ENCODE measurements at places on chromosomes 12 and 14.

GRCh38 chr12:57244312-57244696 lies 6.7 kb downstream of the STAC3 start:
- peak; percentile 54 for DNase-seq
- no peak overlapping the region for H3K27ac ChIP-seq
- no peaks in the 10 kb centered on the region for H3K36me3 ChIP-seq
- peaks cover 7% of the 10 kb centered on the region for H3K27me3 ChIP-seq
- no peak overlapping the region for H3K4me3 ChIP-seq
- H3K4me1 ChIP-seq = peaks cover 45% of the 10 kb centered on the region

DNA sequence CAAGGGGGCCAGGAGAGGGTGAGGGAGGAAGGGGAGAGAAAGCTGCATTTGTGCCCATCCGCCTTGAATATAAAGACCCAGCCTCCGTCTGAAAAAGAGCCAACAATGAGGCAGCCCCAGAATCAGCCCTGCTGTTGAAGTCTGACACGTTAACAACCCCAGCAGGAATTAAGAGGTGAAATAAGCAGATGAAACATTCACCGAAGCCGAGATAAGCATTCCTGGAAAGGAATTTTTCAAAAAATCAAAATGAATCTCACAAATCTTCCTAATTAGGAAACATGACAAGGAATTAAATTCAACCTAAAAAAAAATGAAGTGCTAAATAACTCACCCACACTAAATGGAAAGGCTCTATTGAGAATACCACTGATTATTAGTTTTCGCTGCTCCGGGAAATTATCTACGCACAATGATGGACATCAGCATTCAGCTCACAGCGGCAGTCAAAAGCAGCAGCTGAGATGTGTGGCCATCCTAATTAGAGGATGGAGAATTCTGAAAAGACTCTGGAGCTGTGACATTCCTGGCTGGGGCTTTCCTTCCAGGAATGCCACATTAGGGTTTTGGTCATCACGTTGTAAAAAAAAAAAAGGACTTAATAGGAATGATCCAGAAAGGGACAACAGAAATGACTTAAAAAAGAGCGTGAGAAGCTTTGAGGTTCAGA lies 8.2 kb upstream of the PARP11 start:
- peaks cover 16% of the 10 kb centered on the region for H3K27me3 ChIP-seq
- H3K4me3 ChIP-seq = no peak overlapping the region
- H3K36me3 ChIP-seq = no peaks in the 10 kb centered on the region
- no peak overlapping the region for H3K27ac ChIP-seq

DNA sequence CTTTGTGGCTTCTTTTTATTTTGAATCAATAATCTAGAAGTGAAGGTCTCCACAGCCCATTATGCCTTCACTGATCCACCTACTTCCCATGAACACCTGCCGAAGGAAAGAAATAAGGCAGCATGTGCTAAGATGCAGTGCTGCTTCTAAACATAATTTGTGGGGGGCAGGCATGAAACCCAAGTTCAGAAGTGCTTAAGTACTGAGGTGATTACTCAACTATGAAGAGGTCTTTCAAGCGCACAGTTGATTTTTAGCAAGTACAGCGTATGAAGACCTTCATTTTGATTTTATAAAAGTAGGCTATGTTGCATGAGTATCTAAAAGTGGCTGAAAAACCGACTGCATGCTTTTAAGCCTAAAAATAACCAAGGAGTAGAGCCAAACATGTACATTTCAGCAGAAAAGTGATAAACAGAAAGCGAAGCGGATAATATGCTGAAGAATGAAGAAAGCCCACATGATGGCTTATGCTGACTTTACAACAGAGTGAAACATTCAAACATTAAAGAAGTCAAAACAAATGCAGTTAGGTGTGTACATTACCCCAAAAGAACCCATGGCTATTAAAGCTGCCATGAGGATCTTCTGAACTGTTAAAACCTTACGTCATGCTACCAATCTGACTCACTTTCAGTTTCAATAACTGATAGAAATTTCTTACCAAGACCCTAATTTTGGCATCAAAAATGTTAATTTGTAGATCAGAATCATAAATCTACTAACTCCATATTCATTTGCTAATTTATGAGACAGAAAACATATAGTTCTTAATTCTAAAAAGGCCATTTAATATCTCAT lies 29.3 kb downstream of the KICS2 start:
- DNase-seq = no peak
- no peaks in the 10 kb centered on the region for H3K4me1 ChIP-seq
- H3K36me3 ChIP-seq = peaks cover 8% of the 10 kb centered on the region
- H3K27ac ChIP-seq = no peak overlapping the region
- no peaks in the 10 kb centered on the region for H3K27me3 ChIP-seq
- peak overlapping the region; percentile 23 for H3K4me3 ChIP-seq

GRCh38 chr14:69582212-69582611 lies 7.5 kb upstream of the CCDC177 start:
- H3K4me3 ChIP-seq = no peak overlapping the region
- H3K36me3 ChIP-seq = no peaks in the 10 kb centered on the region
- no peaks in the 10 kb centered on the region for H3K4me1 ChIP-seq
- peaks cover 5% of the 10 kb centered on the region for H3K27me3 ChIP-seq
- no peak for DNase-seq
- H3K27ac ChIP-seq = no peak overlapping the region

GRCh38 chr12:4265280-4265679 lies 8.3 kb upstream of the CCND2 start:
- H3K36me3 ChIP-seq = no peaks in the 10 kb centered on the region
- H3K27me3 ChIP-seq = no peaks in the 10 kb centered on the region
- no peak overlapping the region for H3K4me3 ChIP-seq

DNA sequence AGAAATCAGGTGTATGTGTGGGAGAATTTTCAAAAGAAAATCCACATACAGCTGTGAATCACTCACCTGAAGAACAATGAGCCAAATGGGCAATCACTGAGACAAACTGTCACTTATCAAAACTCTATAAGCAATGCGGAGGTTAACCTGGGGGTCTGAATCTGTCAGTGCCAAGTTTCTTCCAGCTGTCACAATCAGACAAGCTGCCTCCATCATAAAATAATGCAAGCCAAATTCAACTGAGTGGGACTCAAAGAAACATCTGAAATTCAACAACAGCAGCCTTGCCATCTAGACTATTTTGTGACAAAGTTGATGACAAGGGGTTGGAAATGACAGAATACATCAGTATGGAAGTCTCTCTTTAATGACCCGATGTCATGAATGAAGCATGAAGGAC lies 60.3 kb downstream of the GARIN6 start:
- DNase-seq = no peak
- H3K4me1 ChIP-seq = no peaks in the 10 kb centered on the region
- H3K27ac ChIP-seq = no peak overlapping the region
- H3K4me3 ChIP-seq = no peak overlapping the region

DNA sequence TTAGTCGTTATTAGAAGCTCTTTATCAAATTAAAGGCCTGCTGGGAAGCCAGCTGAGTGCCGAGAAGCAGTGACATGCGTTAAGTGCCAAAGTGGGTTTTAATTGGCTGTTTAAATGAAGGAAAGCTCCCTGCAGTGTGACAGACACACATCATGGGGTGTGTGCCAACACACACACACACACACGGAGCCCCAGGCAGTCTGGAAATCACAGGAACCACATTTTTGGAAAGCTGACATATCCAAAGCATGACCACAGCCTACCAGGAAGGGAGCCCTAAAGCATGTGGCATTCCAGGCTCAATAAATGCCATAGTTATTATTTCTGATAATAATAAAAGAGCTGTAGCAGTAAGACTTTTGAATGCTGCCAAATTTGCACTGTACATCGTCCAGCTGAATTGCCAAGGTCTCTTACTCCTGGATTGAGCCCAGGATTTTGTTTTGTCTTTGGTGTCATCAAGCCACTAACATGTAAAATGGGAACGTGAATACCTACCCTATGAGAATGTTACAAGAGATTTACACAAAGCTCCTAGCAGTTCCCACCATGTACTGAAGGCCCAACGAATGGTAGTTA lies 135.1 kb downstream of the TMEM30B start:
- peaks cover 18% of the 10 kb centered on the region for H3K4me1 ChIP-seq
- DNase-seq = no peak
- no peaks in the 10 kb centered on the region for H3K36me3 ChIP-seq
- H3K4me3 ChIP-seq = no peak overlapping the region

- H3K27ac ChIP-seq = no peak overlapping the region
- no peaks in the 10 kb centered on the region for H3K4me1 ChIP-seq
- no peaks in the 10 kb centered on the region for H3K36me3 ChIP-seq
- no peak overlapping the region for H3K4me3 ChIP-seq
- no peaks in the 10 kb centered on the region for H3K27me3 ChIP-seq
Observed at GRCh38 chr12:94571556-94571955, 78.8 kb downstream of the TMCC3 start.

DNA sequence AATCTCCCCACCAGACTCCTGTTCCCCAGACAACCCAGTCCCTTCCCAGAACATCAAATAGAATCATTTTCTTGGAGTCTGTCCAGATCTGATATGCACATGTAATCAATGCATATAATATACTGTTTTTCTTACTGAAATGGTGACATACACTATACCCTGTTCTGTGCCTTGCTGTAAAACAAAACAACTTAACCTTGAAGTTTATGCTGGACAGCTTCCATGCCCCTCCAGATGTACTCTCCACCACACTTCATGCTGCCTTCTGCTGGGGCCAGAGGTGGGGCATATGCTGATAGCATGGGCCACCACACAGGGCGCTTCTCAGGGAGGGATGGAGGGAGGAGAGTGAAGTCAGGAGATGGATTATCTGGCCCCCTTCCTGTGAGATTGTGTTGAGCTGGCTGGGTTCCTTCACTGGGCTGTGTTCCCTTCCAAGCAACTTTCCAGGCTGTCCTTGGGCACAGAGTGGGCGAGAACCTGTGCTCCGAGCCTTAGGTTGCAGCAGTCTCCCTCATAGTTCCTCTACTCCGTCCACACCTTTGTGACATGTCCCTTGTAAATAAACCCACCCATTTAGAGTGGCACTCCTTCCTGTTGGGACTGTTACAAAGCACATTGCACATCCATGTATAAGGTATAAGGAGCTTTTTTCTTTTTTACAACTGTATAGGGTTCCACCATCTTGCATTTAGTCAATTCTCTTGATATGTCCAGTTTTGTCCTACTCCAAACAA lies 77.6 kb upstream of the RIC8B start:
- H3K27ac ChIP-seq = no peak overlapping the region
- no peaks in the 10 kb centered on the region for H3K36me3 ChIP-seq
- H3K27me3 ChIP-seq = no peaks in the 10 kb centered on the region
- DNase-seq = no peak

- peak overlapping the region; percentile 83 for H3K4me3 ChIP-seq
- no peaks in the 10 kb centered on the region for H3K27me3 ChIP-seq
- no peaks in the 10 kb centered on the region for H3K36me3 ChIP-seq
- no peak for DNase-seq
Observed at GRCh38 chr12:48958049-48958388, 732 bp upstream of the ARF3 start.

- H3K4me1 ChIP-seq = no peaks in the 10 kb centered on the region
- H3K4me3 ChIP-seq = no peak overlapping the region
- no peaks in the 10 kb centered on the region for H3K27me3 ChIP-seq
- H3K36me3 ChIP-seq = no peaks in the 10 kb centered on the region
Observed at GRCh38 chr14:95784137-95784536, 70.2 kb upstream of the TCL1A start.

GRCh38 chr14:101102875-101103274 lies 199.4 kb upstream of the RTL1 start:
- no peaks in the 10 kb centered on the region for H3K4me1 ChIP-seq
- no peak for DNase-seq
- no peaks in the 10 kb centered on the region for H3K27me3 ChIP-seq
- H3K27ac ChIP-seq = no peak overlapping the region

- peak; percentile 66 for DNase-seq
- H3K4me3 ChIP-seq = peak overlapping the region; percentile 70
- peak overlapping the region; percentile 77 for H3K27ac ChIP-seq
- no peaks in the 10 kb centered on the region for H3K27me3 ChIP-seq
- peaks cover 35% of the 10 kb centered on the region for H3K4me1 ChIP-seq
Observed at GRCh38 chr12:122079532-122080081, 1.1 kb downstream of the MLXIP start.

DNA sequence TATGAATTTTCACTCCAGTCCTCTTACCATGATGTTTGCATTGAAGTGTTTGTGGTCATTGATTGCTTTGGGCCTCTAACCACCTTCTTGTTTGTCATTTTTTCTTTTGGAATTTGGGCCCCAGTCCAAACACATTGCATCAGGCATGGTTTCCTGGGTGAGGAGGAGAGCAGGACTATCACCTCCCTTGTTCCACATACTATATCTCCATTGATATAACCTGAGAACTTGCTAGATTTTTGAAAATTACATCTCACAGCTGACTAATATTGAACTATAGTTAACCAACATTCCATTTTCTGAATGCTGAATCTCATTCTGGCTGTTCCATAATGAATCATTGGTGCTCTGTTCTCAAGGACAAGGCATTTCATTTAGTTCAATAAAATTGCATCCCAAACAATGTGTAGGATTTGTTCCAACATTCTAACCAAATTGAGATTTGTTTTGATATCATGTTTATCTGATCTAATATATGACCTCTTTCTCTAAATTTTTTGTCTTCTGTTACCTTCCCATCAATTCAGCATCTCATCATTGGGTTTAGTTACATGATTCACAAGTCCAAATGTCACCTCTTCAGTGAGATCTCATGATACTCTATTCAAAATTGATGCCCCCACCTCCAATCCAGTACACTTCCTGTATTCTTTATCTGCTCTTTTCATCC lies 329.0 kb downstream of the ZFP36L1 start:
- no peak for DNase-seq
- H3K4me3 ChIP-seq = no peak overlapping the region
- no peaks in the 10 kb centered on the region for H3K36me3 ChIP-seq
- H3K4me1 ChIP-seq = peaks cover 27% of the 10 kb centered on the region
- no peaks in the 10 kb centered on the region for H3K27me3 ChIP-seq

DNA sequence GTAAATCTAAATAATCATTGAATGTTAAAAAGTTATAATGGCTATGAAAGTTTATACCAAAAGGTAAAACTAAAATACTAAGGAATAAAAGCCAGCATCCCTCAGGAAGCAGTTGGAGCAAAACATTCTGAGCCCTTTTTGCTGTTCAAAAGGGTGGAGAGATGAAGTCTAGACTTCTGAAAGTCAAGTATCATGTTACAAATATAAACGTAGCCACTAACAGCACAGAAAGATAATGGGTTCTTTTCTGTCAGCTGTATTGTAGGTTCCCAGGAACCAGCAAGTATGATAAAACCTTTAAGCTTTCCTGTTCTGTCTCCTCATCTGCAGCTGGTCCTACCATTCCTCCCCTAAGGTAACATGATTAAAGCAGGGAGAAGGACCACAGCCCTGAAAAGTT lies 16.4 kb upstream of the PLD4 start:
- no peak for DNase-seq
- no peaks in the 10 kb centered on the region for H3K4me1 ChIP-seq
- no peaks in the 10 kb centered on the region for H3K36me3 ChIP-seq
- H3K27ac ChIP-seq = no peak overlapping the region
- peaks cover 34% of the 10 kb centered on the region for H3K27me3 ChIP-seq
- no peak overlapping the region for H3K4me3 ChIP-seq

DNA sequence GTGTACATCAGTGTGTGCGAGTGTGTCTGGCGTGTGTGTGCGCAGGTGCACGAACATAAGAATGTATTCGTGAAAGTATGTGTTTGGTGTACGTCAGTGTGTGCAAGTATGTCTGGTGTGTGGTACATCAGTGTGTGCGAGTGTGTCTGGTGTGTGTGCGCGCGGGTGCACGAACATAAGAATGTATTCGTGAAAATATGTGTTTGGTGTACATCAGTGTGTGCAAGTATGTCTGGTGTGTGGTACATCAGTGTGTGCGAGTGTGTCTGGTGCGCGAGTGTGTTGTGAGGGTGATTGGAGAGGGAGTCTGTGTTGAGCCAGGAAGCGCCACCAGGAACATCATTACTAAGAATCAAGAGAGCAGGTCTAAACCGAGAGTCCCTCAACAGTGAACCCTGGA lies 143.8 kb downstream of the BCL11B start:
- no peak overlapping the region for H3K27ac ChIP-seq
- peaks cover 7% of the 10 kb centered on the region for H3K4me1 ChIP-seq
- DNase-seq = no peak
- no peaks in the 10 kb centered on the region for H3K36me3 ChIP-seq
- H3K27me3 ChIP-seq = no peaks in the 10 kb centered on the region

Measured in tibial artery (tissue), 4 donors.